ENCODE measurements at places on chromosomes 2 and 18. TPM values are rescaled to one million over a fixed set of nuclear protein-coding genes. Genes with fewer than 3 reads are reported as not detected.

GRCh38 chr2:47720559-47720958, 62.4 kb upstream of the MSH6 start:
- no peak for DNase-seq
- peaks cover 6% of the 10 kb centered on the region for H3K4me1 ChIP-seq
- H3K27ac ChIP-seq, result no peak overlapping the region
- no peaks in the 10 kb centered on the region for H3K27me3 ChIP-seq
- no peak overlapping the region for H3K4me3 ChIP-seq

DNA sequence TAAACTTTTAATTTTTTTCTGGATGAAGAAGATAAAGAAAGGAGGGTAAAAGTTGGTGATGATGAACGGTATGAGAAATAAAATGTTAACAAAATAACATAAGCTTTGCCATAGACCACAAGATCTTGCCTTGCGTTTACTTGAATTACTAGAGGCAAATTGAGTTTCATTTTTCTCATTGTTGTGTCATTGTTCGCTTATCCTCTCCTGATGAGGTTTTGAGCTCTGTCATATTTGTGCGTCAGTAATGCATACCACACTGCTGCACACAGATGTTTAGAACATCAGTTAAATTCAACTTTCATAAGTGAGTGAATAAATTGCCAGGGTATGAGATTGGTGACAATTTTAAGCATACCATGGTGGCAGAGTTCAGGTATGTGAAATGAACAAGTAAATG, 843.6 kb downstream of the SUCLG1 start:
- DNase-seq, result no peak
- no peaks in the 10 kb centered on the region for H3K27me3 ChIP-seq

DNA sequence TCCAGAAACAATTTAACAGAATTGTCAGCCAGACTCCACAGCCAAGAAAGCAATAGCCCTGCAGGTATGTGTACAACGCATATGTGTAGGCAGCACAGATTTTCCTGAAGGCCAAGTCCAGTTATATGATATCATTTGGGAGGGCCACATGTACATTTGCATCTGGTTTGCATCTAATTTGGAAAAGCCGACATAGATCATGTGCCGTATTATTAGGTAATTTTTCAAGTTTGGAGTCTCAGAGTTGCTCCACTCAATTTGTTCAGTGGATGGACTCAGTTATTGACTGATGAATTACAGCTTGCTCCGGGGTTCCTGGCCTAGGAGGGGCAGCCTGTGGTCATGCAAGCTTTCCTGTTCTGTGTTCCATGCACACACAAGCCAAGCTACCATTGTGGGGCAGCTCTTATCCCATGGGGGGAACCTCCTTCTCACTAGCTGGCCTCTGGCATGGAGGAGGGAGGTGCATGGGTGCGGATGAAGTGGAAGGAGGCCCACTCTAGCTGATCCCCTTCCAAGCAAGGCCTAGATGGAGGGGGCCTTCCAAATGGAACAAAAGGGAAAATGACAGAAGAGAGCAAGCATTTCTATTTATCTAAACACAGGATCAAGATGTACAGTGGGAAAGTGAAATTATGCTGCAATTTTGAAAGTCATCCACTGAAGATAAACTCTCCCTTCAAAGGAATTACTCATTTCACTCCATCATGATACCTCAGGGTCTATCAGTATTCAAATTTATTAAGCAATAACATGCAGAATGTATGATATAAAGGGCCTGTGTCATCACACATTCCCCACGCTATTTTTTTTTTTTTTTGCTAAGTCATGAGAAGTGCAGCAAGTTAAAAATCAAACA, 202.6 kb upstream of the SMAD2 start:
- H3K4me1 ChIP-seq, result peaks cover 20% of the 10 kb centered on the region
- H3K36me3 ChIP-seq, result no peaks in the 10 kb centered on the region
- DNase-seq, result no peak
- peak overlapping the region; percentile 43 for H3K27ac ChIP-seq
- H3K4me3 ChIP-seq, result no peak overlapping the region

DNA sequence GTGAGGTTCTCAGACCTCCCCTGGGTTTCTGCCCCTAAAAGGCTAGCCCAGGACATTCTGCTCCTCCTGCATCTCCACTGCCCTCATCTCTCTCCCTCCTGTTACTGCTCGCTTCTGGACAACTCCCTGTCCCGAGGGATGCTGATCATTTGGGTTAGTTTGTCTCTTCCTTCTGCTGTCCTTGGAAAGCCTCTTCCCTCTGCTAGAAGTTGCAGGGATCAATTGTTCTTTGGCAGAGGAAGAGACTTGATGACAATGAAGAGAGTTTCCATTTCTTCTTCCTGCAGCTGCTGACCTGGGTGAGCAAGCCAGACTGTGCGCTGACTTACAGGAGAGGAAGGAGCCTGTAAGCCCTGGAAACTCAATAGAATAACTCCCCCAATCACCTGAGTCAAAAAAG, 68.9 kb downstream of the RDH14 start:
- no peaks in the 10 kb centered on the region for H3K36me3 ChIP-seq
- no peak overlapping the region for H3K27ac ChIP-seq
- H3K4me3 ChIP-seq, result no peak overlapping the region
- H3K4me1 ChIP-seq, result no peaks in the 10 kb centered on the region

The CHN1 gene
- 9.2 TPM for total RNA-seq

The PAX8 gene
- 2.6 TPM for total RNA-seq

The CFAP65 gene
- total RNA-seq, result 0.18 TPM

The ITGB6 gene
- total RNA-seq, result 7.3 TPM

DNA sequence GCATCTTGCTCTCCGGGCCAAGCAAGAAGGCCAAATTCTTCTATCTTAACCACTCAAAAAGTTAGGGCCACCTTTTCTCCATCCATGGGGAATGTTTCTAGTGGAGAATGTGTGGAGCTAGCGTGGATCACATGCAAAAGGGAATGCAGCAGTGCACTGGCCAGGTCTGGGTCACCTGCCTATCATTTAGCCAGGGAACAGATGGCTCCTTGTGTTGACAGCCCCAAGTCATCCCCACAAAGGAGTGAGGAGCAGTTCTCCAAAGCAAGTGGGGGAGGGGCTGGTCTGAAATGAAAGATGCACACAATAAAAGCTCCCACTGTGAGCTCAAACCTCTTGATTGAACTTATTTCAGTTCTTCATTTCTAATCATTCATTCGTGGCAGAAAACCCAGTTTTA, 19.1 kb downstream of the EPB41L3 start:
- H3K4me3 ChIP-seq, result no peak overlapping the region
- no peak overlapping the region for H3K27ac ChIP-seq
- H3K36me3 ChIP-seq, result no peaks in the 10 kb centered on the region
- DNase-seq, result no peak

GRCh38 chr18:49849331-49850217, 36.2 kb upstream of the ACAA2 start:
- DNase-seq, result peak; percentile 87
- peaks cover 17% of the 10 kb centered on the region for H3K4me1 ChIP-seq
- no peaks in the 10 kb centered on the region for H3K36me3 ChIP-seq
- H3K4me3 ChIP-seq, result peak overlapping the region; percentile 26

GRCh38 chr2:168432100-168432499, 24.0 kb upstream of the CERS6 start:
- no peak overlapping the region for H3K4me3 ChIP-seq
- H3K36me3 ChIP-seq, result no peaks in the 10 kb centered on the region
- no peak for DNase-seq
- no peaks in the 10 kb centered on the region for H3K27me3 ChIP-seq
- no peaks in the 10 kb centered on the region for H3K4me1 ChIP-seq
- no peak overlapping the region for H3K27ac ChIP-seq

- no peak overlapping the region for H3K4me3 ChIP-seq
- H3K4me1 ChIP-seq, result no peaks in the 10 kb centered on the region
- no peaks in the 10 kb centered on the region for H3K36me3 ChIP-seq
- no peak overlapping the region for H3K27ac ChIP-seq
- no peaks in the 10 kb centered on the region for H3K27me3 ChIP-seq
These were observed 22.1 kb upstream of the TMEM37 start for GRCh38 chr2:119409506-119409905.

- no peak overlapping the region for H3K4me3 ChIP-seq
- DNase-seq, result no peak
- H3K27ac ChIP-seq, result no peak overlapping the region
- H3K27me3 ChIP-seq, result no peaks in the 10 kb centered on the region
These were observed 77.4 kb downstream of the INHBB start for GRCh38 chr2:120423167-120423943.

DNA sequence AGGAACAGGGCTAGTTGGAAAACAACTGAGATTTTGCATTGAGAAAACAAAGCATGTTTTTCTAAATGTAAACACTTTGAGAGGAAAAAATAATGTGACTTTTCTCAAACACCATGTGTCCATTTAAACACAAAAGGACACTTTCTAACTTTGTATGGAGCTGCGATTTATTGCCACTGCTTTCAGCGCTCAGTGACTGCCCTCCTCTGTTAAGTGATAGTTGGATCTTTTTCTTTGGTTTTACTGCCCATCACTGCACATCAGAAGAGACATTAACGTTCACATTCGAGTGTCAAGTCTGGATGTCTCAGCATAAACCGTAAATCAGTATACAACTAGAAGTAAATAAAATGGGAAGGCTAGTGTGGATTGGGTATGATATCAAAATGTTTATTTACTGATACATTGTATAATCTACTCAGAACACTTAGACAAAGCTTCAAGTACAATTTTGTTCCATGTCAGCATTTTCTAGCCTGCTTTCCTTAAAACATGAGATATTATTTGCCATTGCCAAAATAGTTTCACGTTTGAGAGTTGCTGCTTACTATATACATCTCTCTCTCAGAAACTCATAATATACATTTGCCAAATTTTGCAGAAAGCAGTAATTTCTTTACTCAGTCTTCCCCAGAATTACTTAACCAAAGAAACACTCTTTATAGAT, 237.6 kb downstream of the IKZF2 start:
- H3K27ac ChIP-seq, result peak overlapping the region; percentile 94
- H3K4me1 ChIP-seq, result peaks cover 58% of the 10 kb centered on the region
- no peaks in the 10 kb centered on the region for H3K36me3 ChIP-seq

The SPDYA gene
- total RNA-seq, result 0.69 TPM

GRCh38 chr2:120177001-120177621, 46.1 kb downstream of the TMEM185B start:
- H3K27ac ChIP-seq, result no peak overlapping the region
- H3K27me3 ChIP-seq, result no peaks in the 10 kb centered on the region
- H3K4me1 ChIP-seq, result no peaks in the 10 kb centered on the region

The CHMP1B gene
- total RNA-seq, result 81.9 TPM

The TUBA4B gene
- not detected for total RNA-seq

DNA sequence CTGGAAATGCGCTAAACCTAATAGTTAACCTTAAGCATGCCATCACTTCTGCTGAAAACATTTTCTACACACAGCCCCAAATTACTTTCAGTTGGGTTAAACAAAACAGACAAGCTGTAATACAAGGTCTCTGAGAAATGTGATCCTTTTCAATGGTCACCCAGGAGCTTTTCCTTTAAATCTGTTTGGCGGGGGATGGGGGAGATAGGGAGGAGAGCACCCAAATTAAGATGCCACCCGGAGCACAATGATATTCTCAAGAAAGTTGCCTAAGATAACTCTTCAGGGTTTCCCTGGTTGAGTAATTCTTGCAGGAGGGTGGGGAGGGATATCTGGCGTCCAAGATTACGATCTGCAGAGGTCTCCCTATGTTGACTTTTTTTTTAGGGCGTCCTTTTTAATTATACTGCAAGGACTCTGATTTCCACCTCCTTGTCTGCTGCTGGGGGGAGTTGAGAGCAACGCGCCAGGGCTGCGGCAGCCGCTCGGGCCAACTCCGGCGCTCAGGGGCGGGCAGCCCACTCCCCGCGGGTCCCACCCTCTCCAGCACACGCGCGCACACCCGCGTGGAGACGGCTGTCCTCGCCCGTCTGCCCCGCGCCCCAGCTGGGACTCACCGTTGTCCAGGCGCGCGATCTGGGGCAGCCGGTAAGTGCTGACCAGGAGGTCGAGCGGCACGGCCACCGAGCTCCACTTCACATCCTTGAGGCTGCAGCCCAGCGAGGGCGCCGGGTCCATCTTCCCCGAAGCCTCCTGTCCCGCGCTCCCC, 807 bp downstream of the GAREM1 start:
- peak; percentile 1 for DNase-seq
- H3K27ac ChIP-seq, result no peak overlapping the region
- no peaks in the 10 kb centered on the region for H3K36me3 ChIP-seq
- H3K4me3 ChIP-seq, result peak overlapping the region; percentile 71
